ENCODE measurements at places on chromosomes 7 and 10.
A peak's percentile ranks its signal among the peaks of the same experiment; 100 is the strongest.

DNA sequence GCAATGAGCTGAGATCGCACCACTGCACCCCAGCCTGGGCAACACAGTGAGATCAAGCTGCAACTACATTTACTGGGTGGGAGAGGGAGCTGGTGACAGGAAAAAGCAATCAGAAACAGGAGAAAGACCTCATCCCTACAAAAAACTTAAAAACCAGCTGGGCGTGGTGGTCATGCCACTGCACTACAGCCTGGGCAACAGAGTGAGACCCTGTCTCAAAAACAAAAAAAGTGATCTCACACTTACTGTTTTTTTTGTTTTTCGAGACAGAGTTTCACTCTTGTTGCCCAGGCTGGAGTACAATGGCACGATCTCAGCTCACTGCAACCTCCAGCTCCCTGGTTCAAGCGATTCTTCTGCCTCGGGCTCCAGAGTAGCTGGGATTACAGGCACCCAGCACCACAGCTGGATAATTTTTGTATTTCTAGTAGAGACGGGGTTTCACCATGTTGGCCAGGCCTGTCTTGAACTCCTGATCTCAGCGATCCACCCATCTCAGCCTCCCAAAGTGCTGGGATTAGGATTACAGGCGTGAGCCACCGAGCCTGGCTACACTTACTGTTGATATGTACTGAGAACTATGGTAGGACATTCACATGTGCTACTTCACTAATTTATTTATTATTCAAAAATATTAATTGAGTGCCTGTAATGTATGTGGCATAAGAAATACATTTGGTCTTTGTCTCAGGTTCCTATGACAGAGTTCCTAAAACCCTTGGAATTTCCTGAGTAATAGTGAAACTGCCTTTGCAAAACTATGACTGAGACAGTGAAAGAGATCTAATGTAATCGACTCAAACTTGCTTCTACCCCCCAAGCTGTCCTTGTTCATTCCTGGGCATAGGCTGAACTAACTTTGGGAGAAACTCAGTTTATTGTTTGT is 27.7 kb upstream of the NRBF2 start:
- DNase-seq = no peak

DNA sequence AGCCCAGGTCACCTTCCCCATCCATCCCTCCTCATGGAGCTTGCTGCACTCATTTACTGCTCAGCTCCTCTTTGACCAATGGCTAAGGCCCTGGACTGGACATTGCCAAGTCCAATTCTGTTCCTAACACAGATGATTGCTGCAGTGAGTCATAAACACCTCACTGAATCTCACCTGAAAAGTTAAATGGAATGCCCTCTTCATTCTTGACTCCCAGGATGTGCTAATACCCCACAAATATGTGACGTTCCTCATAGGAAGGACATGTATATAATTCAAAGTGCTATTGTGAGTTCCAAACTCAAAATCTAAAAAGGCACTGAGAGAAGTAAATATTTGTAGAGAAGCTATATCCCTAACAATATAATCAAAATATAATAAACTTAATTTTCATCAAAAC is 73.5 kb upstream of the DLX6 start:
- DNase-seq = no peak

GRCh38 chr10:52911163-52911562 is 138.6 kb upstream of the MBL2 start:
- DNase-seq = no peak

- peak; percentile 26 for DNase-seq
Observed at GRCh38 chr10:13882119-13882711, 295.4 kb downstream of the PRPF18 start.

DNA sequence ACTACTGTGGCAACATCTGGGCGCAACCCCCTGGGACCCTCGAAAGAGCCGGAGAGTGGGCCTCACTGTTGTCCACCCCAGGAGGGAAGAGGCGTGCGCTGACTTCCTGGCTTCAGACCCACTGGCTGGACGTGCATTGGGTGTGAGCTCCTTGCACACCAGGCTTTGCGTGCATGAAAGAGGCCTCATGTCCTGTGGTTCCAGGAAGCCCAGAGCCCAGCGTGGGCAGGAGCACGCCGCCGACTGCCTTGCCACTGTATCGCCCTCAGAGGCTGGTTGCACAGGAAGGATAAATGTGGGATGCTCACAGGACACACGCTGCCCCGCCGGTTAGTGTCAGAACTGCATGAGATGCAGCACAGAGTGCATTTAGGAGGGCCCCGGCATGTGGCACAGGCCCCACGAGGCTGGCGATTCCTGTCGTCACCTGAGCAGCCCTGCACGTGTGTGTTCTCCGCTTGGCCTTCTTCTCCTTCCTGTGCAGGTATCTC is 8.5 kb upstream of the JAKMIP3 start:
- DNase-seq = no peak

GRCh38 chr10:43808136-43808535 is 159.5 kb upstream of the ZNF32 start:
- DNase-seq = peak; percentile 32

DNA sequence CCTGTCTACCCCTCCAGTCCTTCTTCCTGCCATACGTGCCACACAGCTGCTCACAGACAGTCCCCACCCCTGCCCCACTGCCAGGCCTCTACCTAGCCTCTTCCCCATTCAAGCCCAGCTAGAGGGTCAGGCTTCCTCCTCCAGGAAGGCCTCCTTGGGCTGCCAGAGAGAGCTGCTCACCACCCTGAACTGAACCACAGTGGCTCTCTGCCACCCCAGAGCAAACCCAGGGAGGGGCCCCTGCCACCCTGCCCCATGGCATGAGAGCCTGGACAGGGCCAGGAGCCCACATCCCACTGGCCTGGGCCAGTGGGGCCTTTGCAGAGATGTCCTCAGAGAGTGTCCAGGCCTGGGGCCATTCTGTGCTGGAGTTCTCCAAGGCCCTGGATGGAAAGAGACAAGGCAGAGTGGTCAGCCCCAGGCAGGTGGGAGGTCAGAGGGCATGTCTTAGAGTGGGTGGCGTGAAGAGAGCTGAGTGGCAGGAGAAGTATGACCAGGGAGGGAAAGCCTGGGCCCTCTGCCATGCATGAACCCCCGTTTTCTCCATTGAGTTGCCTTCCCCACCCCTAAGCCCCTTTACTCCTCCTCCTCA is 40.4 kb downstream of the TMEM270 start:
- no peak for DNase-seq

GRCh38 chr10:11430421-11431215 is 180.8 kb downstream of the USP6NL start:
- no peak for DNase-seq

DNA sequence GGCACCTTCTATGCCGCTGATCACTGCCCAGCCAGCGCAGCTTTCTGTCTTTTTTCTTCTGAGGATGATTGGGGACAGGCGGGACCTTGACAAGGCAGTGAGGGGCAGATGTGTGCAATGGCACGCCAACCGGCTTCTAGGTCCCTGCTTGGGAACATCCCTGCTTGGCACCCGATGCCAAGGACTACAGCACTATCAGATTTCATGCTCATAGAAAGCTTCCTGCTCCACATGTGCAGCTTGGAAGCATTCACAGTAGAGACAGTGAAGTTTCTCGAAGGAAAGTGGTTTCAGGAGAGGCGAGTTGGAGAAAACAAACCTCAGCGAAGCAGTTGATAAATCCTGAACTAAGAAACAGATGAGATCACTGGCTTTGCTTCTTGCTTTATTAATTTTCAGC is 267.5 kb upstream of the HABP2 start:
- no peak for DNase-seq

- DNase-seq = no peak
Observed at GRCh38 chr7:50866343-50867033, 83.8 kb upstream of the GRB10 start.

DNA sequence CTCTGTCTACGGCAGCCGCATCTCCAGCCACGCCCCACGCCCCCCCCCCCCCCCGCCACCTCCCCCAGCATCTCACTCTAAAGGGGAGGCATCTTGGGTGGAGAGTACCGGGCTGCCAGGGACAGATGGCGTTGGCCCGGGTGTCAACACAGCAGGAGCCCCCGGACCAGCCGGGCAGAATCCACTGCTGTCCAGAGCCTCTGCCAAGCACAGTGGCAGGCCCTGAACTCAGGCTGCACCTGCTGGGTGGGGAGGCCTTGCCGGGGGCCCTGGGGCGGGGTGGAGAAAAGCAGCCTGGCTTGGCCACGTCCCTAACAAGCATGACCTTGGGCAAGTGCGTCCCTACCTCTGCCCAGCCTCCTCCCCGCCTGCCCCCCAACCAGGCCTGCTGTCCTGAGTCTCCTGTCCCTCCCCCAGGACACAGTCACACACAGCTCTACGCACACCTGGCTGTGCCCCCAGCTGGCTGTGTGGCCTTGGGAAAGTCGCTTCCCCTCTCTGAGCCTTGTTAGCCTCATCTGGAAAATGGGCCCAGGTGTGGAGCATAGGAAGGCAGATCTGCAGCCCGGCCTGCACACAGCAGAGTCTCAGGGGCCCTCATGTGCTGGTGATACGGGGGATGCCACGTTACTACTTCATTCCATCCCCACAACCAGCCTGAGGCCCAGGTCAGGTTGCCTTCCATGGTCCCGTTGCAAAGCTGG is 45.2 kb downstream of the MICALL2 start:
- no peak for DNase-seq

GRCh38 chr7:117548035-117548434 is 68.2 kb downstream of the CFTR start:
- no peak for DNase-seq

DNA sequence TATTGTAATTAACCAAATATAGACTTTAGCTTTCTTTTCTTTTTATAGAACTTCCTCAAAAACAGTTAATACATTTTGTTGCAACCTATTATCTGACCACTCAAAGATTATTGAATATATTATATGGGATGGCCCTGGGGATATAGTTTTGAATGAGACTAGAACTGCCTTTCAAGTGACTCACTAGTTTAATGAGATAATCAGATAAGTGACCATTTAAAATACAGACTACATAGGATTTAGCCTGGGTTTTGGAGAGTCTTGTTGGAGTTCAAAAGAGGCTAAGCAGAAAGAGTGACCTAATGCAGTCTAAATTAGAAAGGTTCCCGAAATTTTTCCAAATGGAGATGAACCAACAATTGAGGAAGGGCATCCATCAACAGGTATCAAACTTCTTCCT is 305.2 kb upstream of the ETV1 start:
- no peak for DNase-seq

GRCh38 chr7:54839575-54840213 is 80.7 kb upstream of the SEC61G start:
- peak; percentile 22 for DNase-seq

GRCh38 chr10:75208181-75208580 is 2.4 kb upstream of the VDAC2 start:
- DNase-seq = no peak

- DNase-seq = no peak
Observed at GRCh38 chr7:119685906-119686305, 587.1 kb upstream of the KCND2 start.

- DNase-seq = no peak
Observed at GRCh38 chr7:4809091-4809591, 33.7 kb downstream of the AP5Z1 start.

GRCh38 chr10:75103881-75104686 is 7.4 kb upstream of the SAMD8 start:
- no peak for DNase-seq

DNA sequence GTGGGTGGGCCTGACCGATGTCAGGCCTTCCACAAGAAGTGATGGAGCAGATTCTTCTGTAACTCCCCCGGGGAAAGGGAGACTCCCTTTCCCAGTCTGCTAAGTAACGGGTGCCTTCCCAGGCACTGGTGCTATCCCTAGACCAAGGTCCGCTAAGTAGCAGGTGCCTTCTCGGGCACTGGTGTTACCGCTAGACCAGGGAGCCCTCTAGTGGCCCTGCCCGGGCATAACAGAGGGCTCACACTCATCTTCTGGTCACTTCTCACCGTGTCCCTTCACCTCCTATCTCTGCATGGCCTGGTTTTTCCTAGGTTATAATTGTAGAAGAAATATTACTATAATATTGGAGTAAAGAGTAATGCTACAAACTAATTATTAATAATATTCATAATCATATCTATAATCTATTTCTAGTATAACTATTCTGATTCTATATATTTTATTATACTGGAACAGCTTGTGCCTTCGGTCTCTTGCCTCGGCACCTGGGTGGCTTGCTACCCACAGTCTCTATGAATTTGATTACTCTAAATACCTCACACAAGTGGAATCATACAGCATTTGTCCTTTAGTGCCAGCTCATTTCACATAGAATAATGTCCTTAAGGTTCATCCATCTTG is 1378.7 kb downstream of the XPNPEP1 start:
- DNase-seq = peak; percentile 80

GRCh38 chr10:15321431-15322341 is 49.4 kb downstream of the FAM171A1 start:
- DNase-seq = no peak

GRCh38 chr7:115754226-115754625 is 276.3 kb downstream of the TFEC start:
- no peak for DNase-seq

- peak; percentile 62 for DNase-seq
Observed at GRCh38 chr7:92835851-92836488, 403 bp downstream of the CDK6 start.

- DNase-seq = peak; percentile 88
Observed at GRCh38 chr7:37342688-37343471, 105.8 kb downstream of the ELMO1 start.

- no peak for DNase-seq
Observed at GRCh38 chr7:93941945-93942344, 20.4 kb downstream of the GNG11 start.

DNA sequence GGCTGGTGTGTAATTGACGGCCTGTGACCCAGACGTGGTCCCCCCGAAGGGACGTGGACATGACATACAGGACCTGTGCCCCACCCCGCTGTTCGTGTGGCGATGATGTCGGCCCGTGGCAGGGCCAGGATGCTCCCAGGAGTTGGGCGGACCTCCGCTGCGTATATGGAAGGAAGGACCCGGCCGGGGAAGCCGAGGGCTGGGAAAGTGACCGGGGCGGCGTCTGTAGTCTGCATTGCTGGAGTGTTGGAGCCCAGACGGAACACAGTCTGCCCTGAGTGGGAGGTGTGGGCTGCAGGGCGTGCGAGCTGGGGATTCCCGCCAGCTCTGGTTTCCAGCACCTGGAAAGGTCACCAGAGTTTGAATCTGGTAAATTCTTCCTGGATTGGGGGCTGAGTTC is 45.0 kb upstream of the FOXL3 start:
- no peak for DNase-seq

DNA sequence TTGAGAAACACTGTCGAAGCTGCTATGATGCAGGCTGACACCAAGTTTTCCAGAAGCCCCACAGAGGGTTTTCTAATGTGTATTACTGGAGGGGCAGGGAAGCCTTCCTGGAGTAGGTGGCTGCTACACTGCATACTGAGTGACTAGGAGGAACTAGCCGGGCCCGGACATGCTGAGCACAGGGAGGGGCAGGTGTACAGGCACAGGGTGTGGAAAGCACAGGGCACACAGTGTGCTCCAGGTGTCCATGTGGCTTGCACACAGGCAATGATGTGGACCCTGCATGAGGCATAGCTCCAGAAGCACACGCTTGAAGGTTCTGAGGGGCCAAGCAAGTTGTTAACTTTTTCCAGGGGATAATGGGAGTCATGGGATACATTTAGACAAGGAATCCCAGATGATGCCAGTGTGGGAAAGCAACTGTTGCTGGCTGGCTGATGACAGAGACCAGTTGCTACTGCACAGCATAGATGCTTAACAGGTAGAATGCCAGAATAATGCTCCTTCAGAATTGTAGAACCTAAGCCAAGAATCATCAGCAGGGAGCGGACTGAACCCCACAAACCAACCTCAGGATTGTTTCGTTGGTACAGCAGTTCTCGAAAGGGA is 14.6 kb downstream of the DHX32 start:
- DNase-seq = no peak

GRCh38 chr10:103254538-103255325 is 9.0 kb downstream of the RPEL1 start:
- DNase-seq = no peak

GRCh38 chr10:16470747-16471146 is 33.9 kb downstream of the PTER start:
- no peak for DNase-seq

All from GM12865 (cell line).